ENCODE measurements at places on chromosomes 3 and 15. TPM values are rescaled to one million over a fixed set of nuclear protein-coding genes. Genes with fewer than 3 reads are reported as not detected.

Gene KCNH8
- total RNA-seq: not detected

Gene ZIC4
- total RNA-seq: 1.6 TPM

Gene NDN
- 133 TPM for total RNA-seq

Gene C2CD4B
- total RNA-seq: not detected

Gene EEFSEC
- 3.7 TPM for total RNA-seq

Gene AP3B2
- total RNA-seq: 0.63 TPM

Gene MAGEL2
- not detected for total RNA-seq

Gene KLHL40
- total RNA-seq: not detected
